ENCODE measurements at places on chromosomes 4 and X.
A peak's percentile ranks its signal among the peaks of the same experiment; 100 is the strongest.

DNA sequence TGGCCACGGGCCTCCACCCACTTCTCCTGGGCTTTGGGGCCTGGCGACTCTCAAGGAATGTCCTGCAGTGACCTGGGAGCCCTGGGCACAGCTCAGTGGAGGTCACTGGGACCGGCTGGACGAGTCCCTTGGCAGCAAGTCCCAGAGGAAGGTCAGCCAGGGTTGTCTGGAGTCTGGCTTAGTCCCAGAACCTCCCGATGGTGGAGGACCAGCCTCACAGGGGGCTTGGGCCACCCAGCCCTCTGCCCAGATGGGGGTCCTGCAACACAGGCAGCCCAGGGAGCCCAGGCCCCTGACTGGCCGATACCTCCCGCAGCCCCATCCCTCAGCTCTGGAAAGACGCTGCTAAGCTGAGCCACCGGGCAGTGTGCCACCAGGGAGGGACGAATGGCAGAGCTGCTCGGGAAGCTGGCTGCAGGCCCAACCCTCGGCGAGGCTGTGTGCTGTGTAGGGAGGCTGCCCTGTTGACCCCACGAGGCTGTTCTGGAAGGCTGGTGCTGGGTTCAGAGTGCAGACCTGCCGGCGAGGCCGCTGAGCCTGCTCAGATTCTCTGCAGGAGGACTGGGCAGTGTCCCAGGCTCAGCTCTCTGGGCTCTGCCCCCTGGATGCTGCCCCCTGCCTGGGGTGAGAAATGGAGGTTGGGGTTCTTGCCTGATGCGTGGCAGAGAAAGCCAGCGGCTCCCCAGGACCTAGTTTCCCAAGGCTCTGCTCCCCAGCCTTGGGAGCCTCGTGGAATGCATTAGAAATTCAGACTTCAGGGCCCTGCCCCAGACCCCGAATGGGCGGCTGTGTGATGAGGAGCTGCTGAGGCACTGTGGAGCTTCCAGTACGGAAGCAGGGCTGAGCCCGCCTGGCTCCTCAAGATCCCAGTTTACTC, 61.7 kb downstream of the ADRA2C start:
- peak; percentile 19 for DNase-seq

- DNase-seq: no peak
These were observed 159.9 kb downstream of the TRIML1 start for GRCh38 chr4:188299161-188299560.

- DNase-seq: peak; percentile 95
These were observed 287.8 kb downstream of the RAPGEF2 start for GRCh38 chr4:159390648-159391047.

GRCh38 chr4:138663883-138664282, 351.7 kb upstream of the NOCT start:
- no peak for DNase-seq

- DNase-seq: no peak
These were observed 20.4 kb downstream of the TENM3 start for GRCh38 chr4:182263562-182263961.

GRCh38 chr4:88999392-88999930, 57.5 kb downstream of the FAM13A start:
- no peak for DNase-seq

GRCh38 chr4:61938250-61938846, 738.2 kb downstream of the ADGRL3 start:
- no peak for DNase-seq

- DNase-seq: peak; percentile 6
These were observed 160.6 kb upstream of the GATB start for GRCh38 chr4:151921386-151921785.

- DNase-seq: no peak
These were observed 184.0 kb upstream of the NEIL3 start for GRCh38 chr4:177125656-177126055.

- no peak for DNase-seq
These were observed 78.0 kb downstream of the PHOX2B start for GRCh38 chr4:41670530-41670929.

- no peak for DNase-seq
These were observed 252.0 kb upstream of the SLC7A11 start for GRCh38 chr4:138494116-138494515.

DNA sequence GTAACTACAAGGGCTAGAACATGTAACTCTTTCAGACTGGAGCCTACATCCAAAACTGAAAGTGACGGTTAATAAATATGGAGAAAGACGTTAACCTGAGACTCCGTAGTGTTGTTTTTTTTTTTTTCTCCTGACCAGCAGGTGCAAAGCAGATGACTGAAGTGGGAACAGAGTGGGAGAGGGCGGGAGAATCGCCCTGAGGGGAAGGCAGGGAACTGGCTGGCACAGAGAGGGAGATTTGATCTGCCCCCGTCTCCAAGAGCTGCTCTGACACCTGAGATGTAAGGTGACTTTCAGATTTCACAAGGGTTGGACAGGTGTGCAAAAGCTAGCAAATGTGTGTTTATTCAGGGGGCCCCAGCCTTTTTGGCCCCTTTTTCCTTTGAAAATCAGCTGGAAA, 180.2 kb downstream of the PALLD start:
- DNase-seq: no peak
